T-helper 22 cell (primary cell): ENCODE measurements at places on chromosomes 5 and 9.

DNA sequence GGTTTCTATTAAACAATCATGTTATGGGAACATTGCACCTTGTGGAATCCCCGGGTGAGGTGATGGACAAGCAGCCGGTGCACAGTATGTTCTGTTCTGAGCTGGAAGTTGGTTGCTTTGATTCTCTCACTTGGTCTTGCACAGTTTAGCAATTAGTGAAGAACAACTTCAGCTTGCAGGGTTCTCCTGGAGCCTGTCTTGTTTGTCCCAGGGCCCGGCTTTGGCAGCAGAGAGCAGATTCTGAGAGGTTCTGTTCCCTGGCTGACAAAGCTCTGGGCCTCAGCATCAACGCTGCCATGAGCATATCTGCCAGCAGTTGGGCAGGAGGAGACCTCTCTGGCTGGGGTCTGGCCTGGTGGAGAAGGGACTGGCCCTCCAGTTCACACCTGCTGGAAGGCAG, 16.9 kb downstream of the GADD45G start:
- no peak for DNase-seq

GRCh38 chr9:134321946-134322741, 4.1 kb upstream of the RXRA start:
- no peak for DNase-seq

- no peak for DNase-seq
These were observed 614.7 kb downstream of the TLR4 start for GRCh38 chr9:118318770-118319431.

- no peak for DNase-seq
These were observed 26.4 kb upstream of the CARNMT1 start for GRCh38 chr9:75054368-75055001.

DNA sequence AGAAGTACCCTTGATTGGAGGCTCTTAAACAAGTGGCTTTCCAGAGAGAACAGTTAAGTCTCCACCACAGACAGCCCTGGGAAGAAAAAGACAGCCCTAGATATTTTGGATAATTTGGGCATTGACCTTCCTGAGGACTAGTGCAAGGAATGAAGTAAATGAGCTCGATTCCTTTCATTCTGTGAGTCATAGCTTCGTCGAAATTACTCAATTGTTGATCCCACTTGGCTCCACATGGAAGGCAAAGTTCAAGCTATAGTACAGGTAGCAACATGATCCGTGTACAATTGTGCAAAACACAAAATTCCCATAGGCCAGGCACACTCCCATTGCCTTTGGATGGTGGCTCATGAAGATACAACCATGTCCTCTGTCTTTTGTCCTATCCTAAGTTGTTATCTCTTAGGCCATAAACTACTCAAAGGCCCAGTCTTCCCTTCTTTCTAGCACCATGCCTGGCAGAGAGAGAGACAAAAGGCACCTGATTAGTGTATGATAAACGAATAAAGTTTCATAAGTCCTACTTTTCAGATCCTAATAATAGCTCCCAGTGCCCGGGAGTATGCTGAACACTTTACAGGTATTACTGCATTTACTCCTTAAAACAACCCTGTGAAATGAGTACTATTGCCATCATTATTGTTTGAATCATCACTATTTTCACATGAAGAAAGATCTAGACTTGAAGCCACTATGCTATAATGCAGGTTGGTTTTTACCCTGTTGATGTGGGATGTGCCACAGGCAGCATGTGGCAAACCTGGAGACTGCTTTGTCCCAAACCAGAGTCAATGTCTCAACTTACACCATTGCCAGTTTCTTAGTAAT, 116.7 kb upstream of the RANBP3L start:
- no peak for DNase-seq

GRCh38 chr9:93121316-93122241, 12.5 kb downstream of the NINJ1 start:
- DNase-seq = no peak

GRCh38 chr9:77290373-77290772, 113.0 kb downstream of the VPS13A start:
- no peak for DNase-seq

DNA sequence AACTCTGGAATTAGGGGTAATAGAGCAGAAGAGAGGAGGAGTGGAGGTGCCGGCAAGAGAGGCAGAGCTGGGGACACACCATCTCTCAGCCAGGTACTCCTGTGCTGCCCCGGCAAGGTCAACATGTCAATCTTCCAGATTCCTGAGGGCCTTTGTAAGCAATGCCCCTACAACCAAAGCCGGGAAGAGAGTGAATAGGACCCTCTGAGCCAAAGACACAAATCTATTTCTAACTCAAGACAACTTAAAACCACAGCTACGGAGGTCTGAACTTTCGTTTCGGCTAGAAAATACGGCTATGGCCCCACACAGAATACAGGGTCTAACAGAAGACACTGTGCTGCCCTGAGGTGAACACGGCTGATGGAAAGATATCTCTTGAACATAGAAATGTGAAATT, 66.6 kb downstream of the SERINC5 start:
- no peak for DNase-seq

DNA sequence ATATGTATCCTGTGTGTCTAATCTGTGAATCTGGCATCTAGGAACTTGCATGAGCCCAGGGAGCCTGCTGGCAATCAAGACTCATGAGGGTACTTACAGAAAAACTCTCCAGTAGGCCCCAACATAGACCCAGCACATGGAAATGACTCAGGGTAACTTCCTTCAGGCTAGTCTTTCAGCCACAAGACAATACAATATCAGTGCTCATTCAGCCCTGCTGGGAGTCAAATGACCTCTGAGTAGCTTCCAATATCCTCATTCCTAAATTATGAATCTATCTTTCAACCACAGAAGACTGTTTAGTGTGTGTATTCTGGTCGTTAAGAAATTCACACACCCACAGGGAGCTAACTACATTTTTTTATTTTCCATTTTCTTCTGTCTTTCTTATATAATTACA, 1273.0 kb downstream of the EFNA5 start:
- DNase-seq = no peak

DNA sequence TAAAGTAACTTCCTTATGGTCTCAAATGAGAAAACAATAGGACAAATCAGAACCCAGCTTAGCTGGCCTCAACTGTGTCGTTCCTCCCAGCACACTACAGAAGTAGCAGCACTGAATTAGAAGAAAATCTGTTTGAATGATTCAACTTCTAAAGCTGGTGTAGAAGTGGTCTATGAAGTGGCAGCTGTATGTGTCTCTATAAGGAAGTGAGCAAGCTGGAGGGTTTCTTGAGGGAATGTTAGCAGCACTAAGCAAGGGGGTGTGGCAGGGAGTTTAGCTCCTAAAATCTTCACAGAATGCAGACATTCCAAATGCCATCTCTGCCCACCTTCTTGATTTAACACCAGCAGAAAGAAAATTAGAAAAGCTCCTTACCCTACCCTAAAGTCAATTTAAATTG, 4.1 kb downstream of the KLF9 start:
- DNase-seq = no peak

- no peak for DNase-seq
These were observed 577 bp downstream of the AP3S1 start for GRCh38 chr5:115842089-115842935.

DNA sequence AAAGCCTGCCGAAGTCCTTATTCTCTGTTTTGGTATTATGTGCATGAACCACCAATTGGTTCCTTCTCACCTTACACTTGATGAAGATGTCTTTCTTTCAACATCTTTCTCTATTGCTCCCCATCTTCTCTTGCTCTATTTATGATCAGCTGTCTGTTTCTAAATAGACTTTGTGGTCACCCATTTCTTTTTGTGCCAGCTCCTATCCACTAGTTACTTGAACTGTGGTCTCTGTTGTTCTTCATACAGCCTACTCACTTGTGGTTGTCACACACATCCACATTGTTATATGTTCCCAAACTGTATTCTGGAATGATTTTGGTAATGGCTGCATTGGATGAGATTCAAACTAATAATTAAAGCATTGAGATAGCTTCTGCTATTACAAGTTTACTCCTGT, 11.4 kb downstream of the VCAN start:
- no peak for DNase-seq

DNA sequence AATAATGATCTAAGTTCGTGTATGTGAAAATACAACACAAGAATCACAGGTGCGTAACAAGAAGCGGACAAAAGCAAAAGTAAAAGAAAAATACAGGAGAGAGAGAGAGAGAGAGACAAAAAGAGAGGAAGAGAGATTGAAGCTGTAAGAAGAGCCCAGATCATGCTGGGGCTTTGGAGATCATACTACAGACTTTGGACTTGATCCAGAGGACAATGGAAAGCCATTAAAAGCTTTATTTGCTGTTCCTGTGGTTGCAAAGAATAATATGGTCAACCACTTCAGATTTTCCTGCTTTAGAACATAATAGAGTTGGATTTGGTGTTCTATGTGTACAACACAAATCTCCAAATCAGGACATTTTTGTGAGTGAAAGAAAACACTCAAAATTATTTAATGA, 561.4 kb downstream of the CAAP1 start:
- DNase-seq = no peak

DNA sequence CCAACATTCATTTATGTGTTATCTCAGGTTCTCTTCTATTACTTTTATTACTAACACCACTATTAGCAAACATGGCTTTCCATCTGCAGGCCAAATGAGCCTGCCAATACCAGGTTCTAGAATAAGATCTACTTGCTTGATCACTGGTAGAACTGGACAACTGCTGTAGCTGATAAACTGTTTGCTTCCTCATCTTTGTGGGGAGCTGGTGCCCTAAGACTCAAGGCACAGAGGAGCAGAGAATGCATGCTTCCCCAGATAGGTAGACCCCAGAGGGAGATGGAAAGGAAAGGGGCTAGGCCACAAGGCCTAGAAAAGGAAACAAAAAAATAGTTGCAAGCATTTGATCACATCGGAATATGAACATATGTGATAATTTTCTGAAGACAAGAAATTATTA, 30.7 kb upstream of the AUH start:
- no peak for DNase-seq

GRCh38 chr5:88401686-88402085, 133.0 kb upstream of the TMEM161B start:
- DNase-seq = no peak

- no peak for DNase-seq
These were observed 132.7 kb upstream of the MAP1B start for GRCh38 chr5:71974622-71975021.

- no peak for DNase-seq
These were observed 5.9 kb downstream of the LIX1 start for GRCh38 chr5:97136475-97136874.

DNA sequence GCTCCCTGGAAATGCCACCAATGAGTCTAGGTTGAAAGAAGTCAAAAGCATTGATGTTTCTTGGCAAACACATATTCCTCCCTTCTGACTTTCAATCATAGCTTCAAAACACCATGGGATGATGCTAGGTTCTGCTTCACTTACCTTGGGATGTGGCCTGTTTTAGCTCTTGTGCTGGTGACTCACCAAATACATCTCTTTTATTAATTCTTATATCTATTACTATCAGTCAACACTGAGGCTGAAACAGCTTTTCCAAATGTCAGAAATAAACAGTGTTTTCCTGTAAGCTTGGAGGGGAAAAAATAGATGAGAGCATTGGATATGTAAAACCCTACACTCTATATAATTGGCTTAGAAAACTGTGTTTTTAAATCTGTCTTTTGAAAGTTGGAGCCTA, 245.4 kb upstream of the NREP start:
- no peak for DNase-seq

DNA sequence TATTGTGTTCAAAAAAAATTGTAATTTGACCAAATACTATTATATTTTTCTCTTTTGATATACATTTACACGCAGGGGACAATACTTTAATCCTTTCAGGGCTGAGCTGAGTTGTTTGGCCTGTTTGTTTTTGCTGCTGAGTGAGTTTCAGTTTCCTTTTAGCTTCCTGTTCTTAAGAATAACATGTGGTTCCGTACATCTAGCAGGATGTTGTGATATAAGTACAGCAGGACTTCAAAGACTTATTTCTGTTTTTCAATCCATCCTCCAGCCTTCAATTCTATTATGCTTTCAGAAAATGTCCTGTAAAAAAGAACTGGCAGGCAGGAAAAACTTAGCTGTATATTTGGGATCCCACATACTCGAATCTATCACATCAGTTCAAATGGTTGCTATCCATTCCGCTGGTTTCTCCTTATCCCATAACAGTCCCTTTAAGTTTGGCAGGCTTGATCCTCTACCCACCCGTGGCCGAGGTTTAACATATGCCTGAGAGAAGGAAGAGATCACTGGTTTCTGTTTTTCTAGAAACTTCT, 1037.3 kb upstream of the ACO1 start:
- DNase-seq = no peak

DNA sequence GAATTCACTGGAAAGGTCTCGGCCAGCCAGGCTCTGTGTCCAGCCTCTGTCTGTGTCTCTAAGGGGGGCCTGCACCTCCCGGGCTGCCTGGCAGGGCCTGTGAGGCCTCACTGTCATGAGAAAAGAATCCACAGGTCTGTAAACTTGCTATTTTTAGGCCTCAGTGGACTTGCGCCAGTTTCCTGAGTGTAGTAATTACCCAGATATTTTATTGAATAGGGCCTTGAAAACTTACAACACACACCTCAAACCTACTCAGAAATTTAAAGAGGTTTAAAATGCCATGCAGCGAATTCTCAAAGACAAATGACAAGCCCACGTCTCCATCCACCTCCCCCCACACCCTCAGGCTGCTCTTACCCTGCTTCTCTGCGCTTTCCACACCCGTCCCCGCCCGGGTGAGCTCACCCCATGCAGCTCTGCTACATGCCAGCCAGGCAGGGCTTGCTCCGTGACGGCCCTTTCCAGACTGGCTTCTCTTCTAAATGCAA, 8.8 kb upstream of the TENT4A start:
- no peak for DNase-seq

- no peak for DNase-seq
These were observed 1156.8 kb upstream of the SEMA6A start for GRCh38 chr5:117731446-117731845.

DNA sequence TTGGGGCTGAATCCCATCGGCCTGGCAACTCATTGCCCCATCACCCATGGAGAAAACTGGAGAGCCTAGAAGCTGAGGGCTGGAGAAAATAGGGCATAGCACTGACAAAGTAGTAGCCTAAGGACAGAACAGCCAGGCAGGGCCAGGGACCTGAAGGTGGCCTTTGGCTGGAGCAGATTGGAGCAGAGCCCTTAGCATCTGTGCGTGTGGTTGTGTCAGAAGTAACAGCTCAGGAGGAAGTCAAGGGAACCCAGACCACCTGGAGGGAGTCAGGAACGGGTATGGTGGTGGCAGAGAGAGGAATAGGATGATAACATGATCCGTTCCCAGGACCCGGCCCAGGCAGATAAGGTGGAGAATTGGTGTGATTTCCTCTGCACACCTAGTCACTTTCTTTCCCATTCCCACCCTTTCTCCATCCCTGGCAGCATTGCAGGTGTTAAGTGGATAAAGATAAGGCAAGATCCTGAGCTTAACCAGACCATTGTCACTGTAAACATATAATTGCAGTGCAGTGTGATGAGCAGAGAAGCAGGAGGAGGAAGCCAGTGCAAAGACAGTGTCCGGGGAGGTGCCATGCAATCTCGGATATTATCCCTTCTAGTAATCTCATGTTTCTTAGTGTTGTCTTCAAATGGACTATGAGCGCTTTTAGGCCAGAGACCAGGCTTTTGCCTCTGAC, 67.0 kb downstream of the NDFIP1 start:
- DNase-seq = no peak

DNA sequence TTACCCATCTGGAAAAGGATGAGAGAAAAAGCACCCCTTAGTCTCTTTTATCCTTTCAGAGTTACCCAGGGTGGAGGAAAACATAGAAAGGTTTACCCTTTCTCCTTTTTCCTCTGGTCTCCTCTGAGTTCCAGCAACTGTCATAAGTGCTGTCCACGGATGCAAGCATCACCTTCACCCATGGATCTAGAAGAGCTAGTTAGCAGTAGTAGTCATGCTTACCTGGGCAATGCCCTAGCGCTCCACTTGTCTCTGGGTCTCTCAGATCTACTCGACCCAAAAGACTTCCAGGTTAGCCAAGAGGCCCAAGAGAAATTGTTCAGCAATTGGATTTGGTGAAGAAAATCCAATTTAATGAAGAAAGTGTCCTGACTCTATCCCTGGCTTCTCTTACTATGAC, 656.2 kb upstream of the PTPRD start:
- no peak for DNase-seq
